ENCODE measurements at places on chromosomes 4 and X.

- DNase-seq: peak; percentile 20
Observed at GRCh38 chrX:41759817-41760216, 35.8 kb downstream of the GPR82 start.

DNA sequence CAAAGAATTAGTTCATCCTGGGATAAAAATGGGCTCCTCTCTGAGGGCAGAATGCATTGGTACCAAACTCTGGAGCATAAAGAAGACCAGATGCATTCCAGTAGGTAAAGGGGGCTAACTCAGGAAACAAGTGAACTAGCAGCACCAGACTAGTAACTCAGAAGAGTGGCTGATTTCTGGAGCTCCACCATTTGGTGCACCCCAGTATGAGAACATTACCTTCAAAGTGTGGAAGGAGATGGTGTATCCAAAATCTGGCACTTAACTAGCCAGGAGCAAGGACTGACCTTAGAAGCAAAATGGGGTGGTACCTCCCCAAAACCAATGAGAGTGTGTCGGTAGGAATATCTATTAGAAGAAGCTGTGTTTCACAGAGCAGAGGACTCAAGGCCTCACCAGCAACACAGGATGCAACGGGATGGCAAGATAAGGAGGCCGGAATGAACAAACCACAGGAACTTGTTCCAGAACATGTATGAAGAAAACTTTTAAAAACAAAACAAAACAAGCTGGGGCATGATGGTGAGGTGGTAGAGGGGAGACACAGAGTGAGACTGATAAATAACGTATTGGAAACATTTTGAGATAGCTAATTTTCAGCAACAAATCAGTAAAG lies 142.3 kb downstream of the INPP4B start:
- no peak for DNase-seq

DNA sequence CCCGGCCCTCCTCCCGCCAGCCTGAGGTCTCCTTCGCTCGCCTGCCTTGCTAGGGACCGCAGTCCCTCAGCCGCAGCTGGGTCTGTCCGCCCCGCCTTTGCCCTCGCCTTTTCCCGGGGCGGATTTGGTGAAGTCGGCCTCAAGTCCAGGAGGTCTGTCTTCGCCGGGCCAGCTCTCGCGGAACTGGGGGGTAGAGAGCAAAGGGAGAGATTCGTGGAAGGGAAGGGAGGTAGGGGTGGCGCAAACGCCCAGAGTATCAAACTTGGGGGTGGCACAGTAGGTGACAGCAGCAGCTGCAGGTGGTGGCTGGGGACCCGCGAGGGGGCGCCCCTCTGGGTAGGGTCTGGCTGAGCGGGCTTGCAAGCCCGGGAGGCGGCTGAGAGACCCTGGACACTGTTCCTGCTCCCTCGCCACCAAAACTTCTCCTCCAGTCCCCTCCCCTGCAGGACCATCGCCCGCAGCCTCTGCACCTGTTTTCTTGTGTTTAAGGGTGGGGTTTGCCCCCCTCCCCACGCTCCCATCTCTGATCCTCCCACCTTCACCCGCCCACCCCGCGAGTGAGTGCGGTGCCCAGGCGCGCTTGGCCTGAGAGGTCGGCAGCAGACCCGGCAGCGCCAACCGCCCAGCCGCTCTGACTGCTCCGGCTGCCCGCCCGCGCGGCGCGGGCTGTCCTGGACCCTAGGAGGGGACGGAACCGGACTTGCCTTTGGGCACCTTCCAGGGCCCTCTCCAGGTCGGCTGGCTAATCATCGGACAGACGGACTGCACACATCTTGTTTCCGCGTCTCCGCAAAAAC lies at the start of gene NPY2R:
Gene NPY2R (plus strand): TSS at position 379 of the 797 bp plus-strand sequence. CDS start 5,304 bp downstream, outside the sequence.
- no peak for DNase-seq

DNA sequence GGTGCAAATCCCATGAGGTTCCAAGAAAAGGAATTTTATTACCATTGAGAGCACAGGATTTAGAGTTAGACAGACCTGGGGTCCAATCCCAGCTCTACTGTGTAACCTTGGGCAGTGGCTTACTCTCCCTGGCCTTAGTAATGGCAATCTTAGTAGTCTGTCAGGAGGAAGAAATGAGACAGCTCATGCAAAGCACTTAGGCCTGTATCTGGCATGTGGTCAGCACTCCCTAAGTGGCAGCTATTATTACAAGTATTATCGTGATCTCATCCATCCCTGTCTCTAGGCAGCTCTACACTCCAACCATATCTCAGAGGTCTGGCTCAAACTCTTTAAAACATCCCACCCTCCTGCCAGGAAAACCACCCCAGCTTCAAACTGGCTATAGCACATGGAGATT lies 129.6 kb upstream of the NALF2 start:
- no peak for DNase-seq

DNA sequence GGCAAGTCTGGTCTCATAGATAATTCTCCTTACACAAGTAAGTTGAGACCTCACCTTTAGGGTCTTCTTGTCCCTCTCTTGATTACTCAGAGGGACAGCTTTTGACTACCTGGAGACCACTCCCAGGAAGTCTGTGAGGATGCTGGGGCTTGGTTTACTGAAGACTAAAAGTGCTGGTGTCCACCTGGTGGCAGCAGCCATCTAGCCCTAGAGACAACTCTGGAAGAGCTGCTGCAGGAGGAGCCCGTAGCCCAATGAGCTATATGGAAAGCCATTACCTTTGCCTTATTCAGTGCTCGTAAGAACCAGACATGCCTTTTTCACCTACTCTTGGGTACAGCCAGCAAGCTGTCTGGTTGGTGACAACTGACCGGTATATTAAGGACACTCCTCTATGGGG lies 7.3 kb downstream of the FGFBP2 start:
- DNase-seq: peak; percentile 14
